ENCODE measurements at places on chromosomes 1 and 21.

DNA sequence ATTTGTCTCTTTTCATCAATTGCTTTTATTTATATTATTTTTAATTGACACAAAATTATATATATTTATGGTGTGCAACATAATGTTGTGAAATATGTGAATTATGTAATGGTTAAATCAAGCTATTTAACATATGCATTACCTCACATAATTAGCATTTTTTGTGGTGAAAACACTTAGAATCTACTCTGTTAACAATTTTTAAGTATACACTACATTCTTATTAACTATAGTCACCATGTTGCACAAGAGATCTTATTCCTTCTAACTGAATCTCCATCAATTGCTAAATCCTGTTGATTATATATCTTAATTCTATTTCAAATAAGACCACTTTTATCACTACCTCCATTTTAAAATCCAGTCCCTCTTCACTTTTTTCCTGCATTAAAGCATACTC, 42.5 kb downstream of the PLPPR5 start:
- H3K27me3 ChIP-seq: peaks cover 3% of the 10 kb centered on the region
- no peaks in the 10 kb centered on the region for H3K4me1 ChIP-seq
- no peak overlapping the region for H3K27ac ChIP-seq
- DNase-seq: no peak
- no peak overlapping the region for H3K4me3 ChIP-seq
- H3K36me3 ChIP-seq: no peaks in the 10 kb centered on the region

DNA sequence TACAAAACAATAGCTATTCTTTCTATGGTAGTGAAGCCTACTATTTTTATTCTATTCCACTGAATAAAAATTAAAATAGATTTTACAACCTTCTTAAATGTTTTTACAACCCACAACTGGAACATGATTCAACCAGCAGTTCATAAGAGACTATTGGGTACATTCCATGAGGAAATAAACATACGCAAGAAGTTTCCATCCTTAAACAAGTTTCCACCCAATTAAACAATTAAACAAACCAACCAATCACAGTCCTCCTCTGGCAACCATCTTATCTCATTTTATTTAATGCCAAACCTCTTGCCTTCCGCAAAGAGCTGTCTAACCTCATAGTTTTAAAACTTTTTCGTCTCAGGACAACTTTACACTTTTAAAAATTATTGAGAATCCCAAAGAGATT, 239.0 kb downstream of the RGS7 start:
- H3K4me3 ChIP-seq: no peak overlapping the region
- H3K36me3 ChIP-seq: no peaks in the 10 kb centered on the region
- no peak overlapping the region for H3K27ac ChIP-seq

GRCh38 chr1:1434824-1435105, 725 bp upstream of the VWA1 start:
- H3K36me3 ChIP-seq: no peaks in the 10 kb centered on the region
- H3K27ac ChIP-seq: no peak overlapping the region
- no peak for DNase-seq

- H3K27me3 ChIP-seq: peaks cover 13% of the 10 kb centered on the region
- no peak overlapping the region for H3K27ac ChIP-seq
- DNase-seq: no peak
- H3K36me3 ChIP-seq: no peaks in the 10 kb centered on the region
- peaks cover 32% of the 10 kb centered on the region for H3K4me1 ChIP-seq
Observed at GRCh38 chr1:152457071-152457470, 43.0 kb upstream of the CRNN start.

GRCh38 chr1:63321066-63321784, 1.1 kb upstream of the FOXD3 start:
- H3K27me3 ChIP-seq: peaks cover 64% of the 10 kb centered on the region
- peak overlapping the region; percentile 74 for H3K27ac ChIP-seq

DNA sequence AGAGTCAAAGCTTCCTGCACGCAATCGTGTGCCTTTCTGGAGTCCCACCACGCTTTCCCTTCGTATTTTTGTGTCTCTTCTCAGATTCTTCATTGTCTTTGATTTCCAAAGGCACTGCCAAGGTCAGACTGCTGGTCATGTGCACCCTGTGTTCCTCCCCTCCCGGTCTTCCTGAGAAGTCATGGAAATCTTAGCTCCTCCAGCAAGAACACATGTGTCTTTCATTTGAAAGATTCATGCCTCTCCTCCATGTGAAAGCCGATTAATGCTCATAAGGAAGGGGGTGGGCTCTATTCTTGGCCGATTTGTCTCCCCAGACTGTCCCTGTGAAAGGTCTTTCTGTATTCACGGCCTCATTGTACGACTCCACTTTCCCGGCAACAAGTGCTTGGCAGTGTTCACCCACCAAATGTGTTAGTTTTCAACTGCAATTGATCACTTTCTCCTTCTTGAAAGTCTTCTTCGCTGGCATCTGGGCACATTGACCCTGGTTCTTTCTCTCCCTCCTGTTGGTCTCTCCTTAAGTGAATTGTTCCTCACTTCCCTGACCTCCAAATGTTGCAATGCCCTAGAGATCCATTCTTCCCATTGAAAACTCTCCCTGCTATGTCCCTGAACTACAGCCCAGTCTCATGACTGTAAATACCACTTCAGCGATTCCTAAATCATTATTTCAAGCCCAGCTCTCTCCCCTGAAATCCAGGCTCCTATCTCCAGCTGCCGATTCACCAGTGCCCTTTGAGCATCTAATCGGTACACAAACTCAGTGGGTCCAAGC, 25.4 kb downstream of the MX2 start:
- H3K4me3 ChIP-seq: no peak overlapping the region
- DNase-seq: no peak
- H3K27me3 ChIP-seq: no peaks in the 10 kb centered on the region
- peaks cover 48% of the 10 kb centered on the region for H3K36me3 ChIP-seq
- peak overlapping the region; percentile 7 for H3K27ac ChIP-seq
- H3K4me1 ChIP-seq: no peaks in the 10 kb centered on the region

DNA sequence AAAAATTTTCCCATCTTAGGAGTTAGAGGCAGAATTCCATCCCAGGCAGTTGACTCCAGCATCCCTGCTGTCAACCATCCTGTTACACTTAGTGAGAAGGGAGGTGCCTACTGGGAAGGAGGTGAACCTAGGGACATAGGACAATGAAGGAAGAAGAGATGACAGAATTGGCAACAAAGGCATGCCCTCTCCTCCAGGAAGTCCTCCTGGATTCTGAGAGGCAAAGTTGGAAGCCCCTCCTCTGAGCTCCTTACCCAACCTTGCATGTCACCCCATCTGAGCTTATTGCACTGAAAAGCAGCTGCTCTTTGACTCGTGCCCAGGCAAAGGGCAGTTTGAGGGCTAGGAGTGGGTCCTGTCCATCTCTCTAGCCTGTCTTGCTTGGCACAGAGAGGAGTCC, 66.9 kb downstream of the PAX7 start:
- H3K36me3 ChIP-seq: no peaks in the 10 kb centered on the region
- H3K4me1 ChIP-seq: no peaks in the 10 kb centered on the region
- H3K27me3 ChIP-seq: peaks cover 15% of the 10 kb centered on the region

GRCh38 chr1:211605603-211606331, 26.8 kb upstream of the SLC30A1 start:
- DNase-seq: no peak
- H3K27ac ChIP-seq: peak overlapping the region; percentile 14
- peak overlapping the region; percentile 60 for H3K4me3 ChIP-seq
- peaks cover 23% of the 10 kb centered on the region for H3K4me1 ChIP-seq
- H3K36me3 ChIP-seq: no peaks in the 10 kb centered on the region

Data from activated CD8-positive, alpha-beta T cell treated with anti-CD3 and anti-CD28 coated beads, Interleukin-2, amount 10 ng/mL, durations not matched to agents 7 days and 5 days (primary cell).